ENCODE measurements at places on chromosomes 6 and 20. TPM values are rescaled to one million over a fixed set of nuclear protein-coding genes. Genes with fewer than 3 reads are reported as not detected.

DNA sequence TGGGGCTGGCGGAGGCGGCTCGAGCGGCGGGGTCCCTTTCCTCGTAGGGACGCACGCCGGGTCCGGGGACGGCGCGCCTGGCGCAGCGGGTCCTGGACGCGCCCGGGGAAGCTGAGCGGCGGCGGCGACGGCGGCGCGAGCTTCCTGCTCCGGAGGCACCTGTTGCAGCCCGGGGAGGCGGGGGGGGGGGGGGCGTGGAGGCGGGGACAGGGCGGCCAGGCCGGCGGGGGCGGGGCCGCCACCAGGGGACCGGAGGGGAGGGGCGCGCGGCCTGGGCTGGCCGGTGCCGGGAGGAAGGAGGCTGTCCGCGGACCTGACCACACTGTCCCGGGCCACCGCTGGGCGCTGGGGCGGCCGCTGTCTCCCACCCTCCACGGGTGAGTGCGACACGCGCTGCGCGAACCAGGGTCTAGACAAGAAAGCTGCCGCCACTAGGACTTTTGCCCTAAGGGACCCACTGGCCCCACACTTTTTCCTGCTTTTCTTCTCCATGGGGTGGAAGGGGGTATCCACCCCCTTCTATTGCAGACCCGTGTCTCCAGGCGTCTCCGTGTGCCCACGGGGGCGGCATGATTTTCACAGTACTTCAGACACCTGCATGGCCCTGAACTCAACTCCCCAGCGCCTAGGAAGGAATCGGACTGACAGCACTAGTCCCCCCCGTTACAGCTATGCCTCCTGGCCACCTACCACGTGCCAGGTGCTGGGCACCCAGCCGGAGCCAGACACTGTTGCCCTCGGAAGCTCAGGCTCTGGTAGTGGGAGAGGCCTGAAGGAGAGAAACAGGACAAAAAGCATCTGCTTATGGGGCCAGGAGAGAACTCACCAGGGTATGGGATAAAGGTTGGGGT is at the start of gene NFATC2:
Gene NFATC2, minus strand, starts transcription at position 149 of the 851 bp plus-strand sequence. CDS start 220 bp downstream, outside the sequence.
- DNase-seq: no peak

The RFX6 gene
- total RNA-seq: not detected

- peak; percentile 80 for DNase-seq
These were observed 161.6 kb upstream of the TNFAIP3 start for GRCh38 chr6:137705160-137706082.

- DNase-seq: no peak
These were observed 39.0 kb upstream of the HBS1L start for GRCh38 chr6:135093578-135093977.

- no peak for DNase-seq
These were observed 21.6 kb upstream of the CHRNA4 start for GRCh38 chr20:63382551-63383300.

DNA sequence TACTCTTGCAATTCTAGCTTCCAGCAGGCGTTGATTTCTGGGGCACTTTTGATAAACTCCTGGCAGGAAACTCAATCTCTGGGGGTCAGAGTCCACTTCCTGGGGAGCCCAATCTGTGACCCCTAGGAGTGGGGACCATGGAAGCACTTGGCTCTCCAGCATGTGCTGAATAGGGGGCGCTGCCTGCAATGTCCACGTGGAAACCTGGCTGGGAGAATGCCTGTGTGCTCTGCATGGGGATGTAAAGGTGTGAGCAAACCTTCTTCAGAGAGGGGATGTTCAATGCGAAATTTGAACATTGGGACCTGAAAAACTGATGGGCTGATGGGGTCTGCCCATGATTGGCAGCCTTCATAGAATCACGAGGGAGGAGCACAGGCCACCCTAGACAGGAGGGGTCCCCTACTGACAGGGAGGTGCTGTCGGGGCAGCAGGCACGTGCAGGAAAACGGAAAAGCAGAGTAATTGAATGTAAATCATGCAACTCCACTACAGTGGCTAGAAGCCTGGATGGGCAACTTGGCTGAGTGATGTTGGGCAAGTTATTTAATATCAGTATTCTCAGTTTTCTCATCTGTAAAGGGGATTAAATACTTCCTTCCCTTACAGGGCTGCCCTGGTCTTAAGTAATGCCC is 47.8 kb downstream of the CEP43 start:
- no peak for DNase-seq
